ENCODE measurements at places on chromosomes 3 and 15.

DNA sequence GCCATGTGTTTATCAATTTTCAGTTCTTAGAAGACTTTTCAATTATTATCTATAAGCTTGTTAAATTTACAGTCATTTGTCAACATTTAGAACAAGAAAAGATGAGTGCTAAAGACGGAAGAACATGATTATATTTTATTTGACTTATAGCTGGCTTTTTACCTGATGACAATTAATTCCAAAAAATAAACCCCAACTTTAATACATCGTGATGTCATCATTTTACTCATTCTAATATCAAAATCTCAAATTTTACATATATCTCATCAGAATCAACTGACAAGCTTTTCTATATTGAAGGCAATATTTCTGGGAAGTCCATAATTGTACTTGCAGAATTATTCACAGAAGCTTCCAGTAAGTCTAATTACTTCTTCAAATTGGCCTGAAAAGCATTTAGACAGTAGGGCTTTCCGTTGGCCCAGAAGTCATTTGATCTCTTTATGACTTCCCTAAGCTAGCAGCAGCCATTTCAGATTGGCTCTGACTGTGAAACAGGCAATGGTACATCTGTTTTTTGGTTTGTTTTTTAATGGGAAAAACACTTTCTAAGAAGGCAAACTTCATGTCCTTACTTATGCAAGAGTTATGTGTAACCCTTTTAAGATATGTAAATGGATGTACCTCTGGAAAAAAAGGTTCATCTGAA lies 234.7 kb upstream of the PLSCR5 start:
- no peak for DNase-seq

- DNase-seq: no peak
Measured at GRCh38 chr3:195077611-195078540, 193.1 kb downstream of the XXYLT1 start.

- DNase-seq: no peak
Measured at GRCh38 chr3:106305127-106305526, 436.3 kb upstream of the CBLB start.

DNA sequence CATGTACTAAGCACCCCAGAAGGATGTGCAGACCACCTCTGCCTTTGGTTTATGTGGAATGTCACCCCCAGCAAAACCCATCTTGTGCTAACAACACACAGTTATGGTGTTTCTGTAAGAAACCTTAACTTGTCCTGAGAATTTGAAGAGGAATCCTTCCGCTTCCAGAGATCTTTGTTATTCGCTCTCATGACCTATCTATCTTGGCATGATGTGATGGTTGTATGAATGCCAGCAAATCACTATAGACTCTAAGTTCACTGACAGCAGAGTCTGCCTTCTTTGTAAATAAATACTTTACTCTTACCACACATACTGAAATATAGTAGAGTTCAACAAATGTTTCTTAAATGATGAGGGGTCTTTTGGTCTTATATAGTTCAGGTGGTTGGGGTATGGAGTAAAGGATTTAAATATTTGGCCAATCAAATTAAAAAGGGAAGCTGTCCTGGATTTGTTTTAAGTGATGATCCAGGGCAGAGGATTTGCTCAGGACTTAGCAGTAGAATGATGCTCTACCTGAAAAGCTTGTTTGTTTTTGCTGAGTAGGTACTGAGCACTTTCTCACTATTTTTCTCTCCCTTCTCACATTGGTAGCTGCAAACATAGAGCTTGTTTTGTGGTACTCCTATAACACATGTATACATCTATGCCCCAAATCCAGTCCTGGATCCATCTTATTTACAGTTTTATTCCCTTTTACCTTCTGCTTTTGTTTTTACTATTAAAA lies 27.9 kb upstream of the RTP1 start:
- DNase-seq: no peak

DNA sequence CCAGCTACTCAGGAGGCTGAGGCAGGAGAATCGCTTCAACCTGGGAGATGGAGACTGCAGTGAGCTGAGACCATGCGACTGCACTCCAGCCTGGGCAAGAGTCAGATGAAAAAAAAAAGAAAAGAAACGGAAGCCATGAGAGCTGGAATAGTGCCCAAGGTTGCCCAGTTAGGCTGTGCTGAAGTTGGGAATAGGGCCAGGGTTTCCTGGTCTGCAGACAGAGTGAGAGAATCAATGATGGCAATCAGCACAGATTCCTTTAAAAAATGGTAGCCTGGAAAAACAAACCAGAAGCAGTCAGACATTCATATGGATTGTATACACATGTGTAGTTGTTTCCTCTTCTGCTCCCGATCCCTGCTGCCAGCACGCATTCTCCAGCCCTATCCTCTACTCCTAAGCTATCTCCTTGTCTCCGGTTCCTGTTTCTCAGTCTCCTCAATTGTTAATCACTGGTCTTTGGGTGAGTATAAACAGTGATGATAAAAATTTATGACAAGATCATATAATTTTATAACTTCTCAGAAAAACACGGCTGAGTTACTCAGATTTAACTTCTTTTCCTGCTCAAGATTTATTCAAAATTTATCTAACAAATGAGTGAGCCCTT lies 316.2 kb upstream of the UMPS start:
- no peak for DNase-seq

DNA sequence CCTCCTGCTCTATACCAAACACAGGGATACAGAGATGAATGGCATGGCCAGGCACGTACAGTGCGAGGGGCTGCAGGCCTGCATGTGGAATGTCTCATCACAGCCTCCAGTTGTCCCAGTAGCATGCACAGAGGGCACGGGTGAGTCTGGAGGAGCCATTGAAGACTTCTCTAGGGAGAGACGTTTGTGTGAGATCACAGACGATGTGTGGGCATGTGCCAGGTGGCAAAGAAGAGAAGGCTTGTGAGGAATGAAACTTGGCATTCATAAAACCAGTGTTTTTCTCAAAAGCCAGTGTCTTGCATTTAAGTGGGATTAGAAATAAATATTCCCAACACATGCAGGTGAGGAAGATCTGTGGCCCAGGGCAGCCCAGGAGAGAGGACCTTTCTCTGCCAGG lies 119.1 kb upstream of the UBE3A start:
- DNase-seq: no peak

- DNase-seq: no peak
Measured at GRCh38 chr3:58202917-58203360, 7.8 kb downstream of the DNASE1L3 start.

DNA sequence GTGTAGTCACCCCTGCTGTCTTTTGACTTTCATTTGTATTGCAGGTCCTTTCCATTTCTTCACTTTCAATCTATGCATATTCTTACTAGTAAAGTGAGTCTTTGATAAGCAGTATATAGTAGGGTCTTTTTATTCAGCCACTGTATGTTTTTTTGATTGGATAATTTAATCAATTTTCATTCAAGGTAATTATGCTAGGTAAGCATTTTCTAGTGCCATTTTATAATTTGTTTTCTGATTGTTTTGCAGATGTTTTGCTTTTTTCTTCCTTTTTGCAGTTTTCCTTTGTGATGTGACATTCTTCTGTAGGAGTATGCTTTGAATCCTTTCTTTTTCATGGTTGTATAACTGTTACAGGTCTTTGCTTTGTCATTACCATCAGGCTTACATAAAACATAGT lies 504.3 kb upstream of the GBE1 start:
- DNase-seq: no peak

DNA sequence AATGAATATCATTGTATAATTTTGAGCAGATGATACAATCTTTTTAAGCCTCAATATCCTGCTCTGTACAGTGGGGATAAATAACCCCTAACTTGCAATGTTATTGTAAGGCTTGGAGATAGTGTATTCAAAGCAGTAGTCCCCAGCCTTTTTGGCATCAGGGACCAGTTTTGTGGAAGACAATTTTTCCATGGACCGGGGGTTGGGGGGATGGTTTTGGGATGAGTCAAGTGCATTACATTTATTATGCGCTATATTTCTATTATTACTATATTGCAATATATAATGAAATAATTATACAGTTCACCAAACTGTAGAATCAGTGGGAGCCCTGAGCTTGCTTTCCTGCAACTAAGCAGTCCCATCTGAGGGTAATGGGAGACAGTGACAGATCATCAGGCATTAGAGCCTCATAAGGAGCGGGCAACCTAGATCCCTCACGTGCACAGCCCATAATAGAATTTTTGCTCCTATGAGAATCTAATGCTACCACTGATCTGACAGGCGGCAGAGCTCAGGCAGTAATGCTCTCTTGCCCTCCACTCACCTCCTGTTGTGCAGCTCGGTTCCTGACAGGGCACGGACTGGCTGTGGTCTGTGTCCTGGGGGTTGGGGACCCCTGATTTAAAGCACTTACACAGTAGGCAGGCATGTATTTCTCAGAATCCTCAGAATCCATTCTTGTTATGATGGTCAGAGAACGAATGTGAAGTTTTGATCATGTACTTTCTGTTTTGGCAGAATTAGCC lies 102.2 kb downstream of the PTPRG start:
- DNase-seq: no peak

DNA sequence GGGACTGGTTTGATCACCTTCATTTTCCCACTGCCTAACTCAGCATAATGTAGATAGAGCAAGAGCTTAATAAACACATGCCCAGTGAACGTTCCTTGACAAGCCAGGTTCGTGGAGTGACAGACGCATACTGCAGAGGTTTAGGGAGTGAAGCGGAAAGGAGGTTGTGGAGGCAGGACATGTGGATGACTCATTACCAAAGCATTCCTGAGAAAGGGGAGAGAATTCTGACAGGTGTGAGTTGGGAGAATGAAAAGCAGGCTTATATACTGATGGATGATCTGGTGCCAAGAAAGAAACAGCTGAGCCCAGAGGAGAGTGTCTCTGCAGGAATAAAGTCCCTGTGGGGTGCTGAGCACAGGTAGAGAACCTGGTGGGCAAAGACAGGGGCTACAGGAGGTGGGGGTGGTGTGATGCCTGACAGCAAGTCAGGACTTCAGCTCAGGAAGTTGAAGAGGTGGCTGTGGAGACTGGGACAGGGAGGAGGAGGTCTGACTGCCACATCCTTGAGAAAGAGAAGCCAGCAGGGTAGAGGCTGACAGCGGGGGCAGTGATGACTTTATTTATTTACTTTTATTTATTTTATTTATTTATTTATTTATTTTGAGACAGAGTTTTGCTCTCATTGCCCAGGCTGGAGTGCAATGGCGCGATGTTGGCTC lies 2.4 kb upstream of the RPL29 start:
- no peak for DNase-seq

GRCh38 chr3:122427857-122428471 lies 12.1 kb upstream of the WDR5B start:
- DNase-seq: no peak
